Activated T-helper 2 cell treated with anti-CD3 and anti-CD28 coated beads, Interferon-gamma antibody, Interleukin-2, Interleukin-4, amounts not matched to agents 10 μg/mL and 5 μg/mL and 100 μg/mL, durations not matched to agents 14 hours and 24 hours and 36 hours (primary cell): ENCODE measurements at places on chromosomes 2 and 18. TPM values are rescaled to one million over a fixed set of nuclear protein-coding genes. Genes with fewer than 3 reads are reported as not detected.

DNA sequence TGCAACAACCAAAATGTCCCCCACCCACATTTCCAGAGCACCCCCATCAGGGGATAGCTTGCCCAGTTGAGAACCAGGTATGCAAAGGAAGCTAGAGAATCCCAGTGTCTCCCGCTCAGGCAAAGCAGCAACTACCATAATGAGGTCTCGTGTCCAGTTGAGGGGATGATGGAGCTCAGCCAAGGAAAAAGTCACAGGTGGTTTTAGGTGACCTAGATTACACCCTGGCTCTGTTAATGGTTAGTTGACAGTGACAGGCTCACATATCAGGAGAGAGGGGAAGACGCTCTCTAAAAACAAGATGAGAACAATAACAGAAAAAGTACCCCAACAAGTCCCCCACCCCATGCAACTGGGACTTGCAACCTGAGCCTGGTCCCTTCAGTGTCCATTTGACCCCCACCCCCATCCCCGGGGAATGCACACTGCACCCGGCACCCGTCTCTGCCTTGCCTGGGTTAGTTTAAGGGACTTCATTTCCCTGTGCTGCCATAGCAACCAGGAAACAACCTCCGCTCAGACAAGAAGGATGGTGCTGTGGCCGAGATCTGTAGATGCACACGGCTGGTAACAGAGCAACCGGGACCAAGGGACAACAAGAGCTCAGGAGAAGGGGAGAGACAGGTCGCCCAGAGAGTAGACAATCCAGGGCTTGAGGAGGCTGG, at the start of gene KIAA2012:
Gene KIAA2012, plus strand, starts transcription at position 519 of the 665 bp plus-strand sequence. CDS start 373 bp downstream, outside the sequence.
- DNase-seq: no peak

- DNase-seq: no peak
These were observed 29.6 kb downstream of the ARL4C start for GRCh38 chr2:234467289-234467688.

GRCh38 chr2:227890495-227891079, 19.2 kb downstream of the DAW1 start:
- no peak for DNase-seq

DNA sequence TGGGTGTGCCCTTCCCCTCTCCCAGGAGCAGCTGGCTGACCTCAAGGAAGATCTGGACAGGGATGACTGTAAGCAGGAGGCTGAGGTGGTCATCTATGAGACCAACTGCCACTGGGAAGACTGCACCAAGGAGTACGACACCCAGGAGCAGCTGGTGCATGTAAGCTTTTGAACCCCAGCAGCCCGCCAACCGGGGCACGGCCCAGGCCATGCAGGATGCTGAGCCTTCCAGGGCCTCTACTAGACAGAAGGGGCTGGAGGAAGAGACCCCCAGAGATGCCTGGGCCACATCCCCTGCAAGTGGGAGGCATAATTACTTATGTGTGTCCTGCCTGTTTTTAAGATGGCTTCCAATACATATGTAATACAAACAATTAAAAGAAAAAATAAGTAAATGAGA, 239.3 kb downstream of the GLI2 start:
- DNase-seq: no peak

- no peak for DNase-seq
These were observed 26.0 kb downstream of the CTAGE1 start for GRCh38 chr18:22391407-22392345.

DNA sequence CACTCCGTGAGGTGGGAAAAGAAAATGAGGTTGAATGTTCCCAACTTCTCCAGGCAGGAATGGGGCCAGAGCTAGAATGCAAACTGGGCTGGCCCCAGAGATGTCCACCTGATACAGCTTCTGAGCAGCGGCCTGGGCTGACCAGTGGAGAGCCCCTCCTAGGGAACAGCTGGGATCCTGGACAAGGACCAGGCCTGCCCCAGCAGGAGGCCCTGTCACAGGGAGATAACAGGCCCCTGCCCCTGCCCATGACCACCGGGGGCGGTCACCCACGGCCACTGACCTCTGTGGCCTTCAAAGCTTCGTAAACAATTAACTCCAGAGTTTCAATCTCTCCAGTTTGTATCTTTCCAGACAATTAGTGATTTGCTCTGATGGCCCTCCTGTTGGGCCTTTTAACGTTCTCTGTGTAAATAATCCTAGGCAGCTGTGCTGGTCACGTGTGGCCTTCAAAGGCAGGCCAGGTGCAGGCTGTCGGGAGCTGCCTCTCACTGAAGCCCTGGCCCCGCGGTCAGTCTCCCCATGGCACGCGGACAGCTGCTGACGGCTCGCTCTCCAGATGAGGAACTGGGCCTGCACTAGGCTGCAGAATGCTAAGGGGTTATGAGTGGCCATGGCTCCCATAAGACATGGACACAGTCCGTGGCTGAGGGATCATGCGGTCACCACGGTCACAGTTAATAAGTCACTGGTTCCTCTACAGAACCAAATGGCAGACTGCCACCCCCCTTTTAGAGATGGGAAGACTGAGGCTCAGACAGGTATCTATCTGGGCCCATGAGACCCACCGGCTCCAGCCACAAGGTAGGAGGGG, 9.2 kb downstream of the HS6ST1 start:
- DNase-seq: no peak

DNA sequence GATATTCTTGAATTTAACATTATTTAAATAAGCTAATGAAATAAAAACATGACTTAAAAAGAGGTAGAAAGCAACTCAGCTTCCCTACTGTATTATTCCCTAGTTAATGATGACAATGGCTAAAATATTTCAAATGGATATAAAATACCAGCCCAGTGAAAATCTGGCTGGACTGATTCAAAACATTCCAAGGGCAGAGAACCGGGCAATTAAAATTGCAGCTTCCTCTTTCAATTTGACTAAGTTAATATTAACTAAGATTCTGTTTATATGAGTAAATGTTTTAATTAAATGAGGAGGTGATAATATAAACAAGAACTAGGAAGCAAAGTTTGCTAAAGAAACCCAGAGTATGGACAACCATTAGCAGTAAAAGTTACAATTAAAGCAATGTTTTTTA, 65.6 kb downstream of the RAPH1 start:
- no peak for DNase-seq

DNA sequence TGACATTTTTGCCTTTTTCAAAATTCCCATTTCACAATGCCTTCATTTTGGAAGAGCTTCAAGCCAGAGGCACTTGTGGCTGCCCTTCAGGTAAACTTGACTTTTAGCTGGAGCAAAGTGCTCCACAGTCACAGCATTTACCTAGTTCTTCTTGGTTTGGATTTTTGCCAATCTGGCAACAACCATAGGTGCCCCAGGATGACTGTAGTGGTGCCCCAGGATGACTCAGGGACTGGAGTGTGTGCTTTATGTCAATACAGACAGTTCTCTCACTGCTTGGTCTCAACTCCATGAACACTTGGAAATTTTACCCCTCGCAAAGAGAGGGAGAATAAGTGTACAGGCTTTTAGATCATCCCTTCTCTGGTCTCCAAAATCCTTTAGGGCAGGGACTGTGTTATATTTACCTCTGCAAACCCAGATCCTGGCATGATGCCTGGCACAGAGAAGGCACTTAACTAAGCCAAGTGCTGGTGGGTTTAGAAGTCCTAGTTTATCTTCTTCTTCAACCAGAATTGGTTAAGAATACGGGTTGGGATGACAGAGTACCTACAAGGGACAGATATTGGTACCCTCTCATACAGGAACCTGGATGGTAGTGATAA, 15.3 kb upstream of the PTPN4 start:
- no peak for DNase-seq

DNA sequence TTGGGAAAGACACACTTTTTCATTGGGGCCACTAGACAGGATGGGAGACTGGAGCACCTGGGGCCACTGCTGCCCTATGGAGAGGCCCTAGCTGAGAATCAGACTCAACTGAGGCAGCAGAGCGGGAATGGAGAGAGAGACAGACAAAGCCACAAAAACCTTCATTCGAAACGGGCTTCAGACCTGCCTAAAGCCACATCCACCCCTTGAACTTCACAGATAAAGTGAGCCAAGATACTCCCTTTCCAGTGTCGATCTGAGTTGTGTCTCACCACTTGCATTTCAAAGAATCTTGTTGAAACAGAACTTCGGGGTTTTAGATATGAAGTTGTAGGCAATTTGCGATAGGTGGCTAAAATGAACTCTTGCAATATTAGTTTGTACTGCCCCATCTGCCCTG, 11.3 kb upstream of the LDLRAD4 start:
- DNase-seq: no peak

DNA sequence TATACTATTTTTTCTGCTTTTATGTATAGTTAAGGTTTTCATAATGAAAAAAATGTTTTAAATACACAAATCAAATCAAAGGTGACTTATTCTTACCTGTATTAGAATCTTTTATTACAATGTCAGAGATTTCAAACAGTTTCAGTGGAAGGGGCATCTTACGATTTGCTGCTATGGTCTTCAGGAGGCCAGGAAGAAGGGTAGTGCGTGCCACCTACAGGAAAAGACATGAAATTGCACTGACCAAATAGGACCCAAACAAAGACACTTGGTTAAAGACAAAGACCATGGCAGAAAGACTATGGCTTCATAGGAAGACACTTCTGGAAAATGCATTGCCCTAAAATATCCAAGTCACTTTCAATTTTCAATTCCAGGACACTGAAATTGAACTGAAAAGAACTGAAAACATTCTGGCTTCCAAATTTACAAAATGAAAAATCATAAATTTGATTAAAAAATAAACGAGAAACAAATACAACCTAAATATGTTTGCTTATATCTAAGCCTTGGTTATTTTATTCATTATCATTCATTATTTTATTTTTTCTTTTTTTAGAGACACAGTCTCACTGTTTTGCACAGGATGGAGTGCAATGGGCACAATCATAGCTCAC, 42.1 kb downstream of the FARSB start:
- DNase-seq: no peak

GRCh38 chr2:130864830-130865800, 28.4 kb downstream of the ARHGEF4 start:
- no peak for DNase-seq

DNA sequence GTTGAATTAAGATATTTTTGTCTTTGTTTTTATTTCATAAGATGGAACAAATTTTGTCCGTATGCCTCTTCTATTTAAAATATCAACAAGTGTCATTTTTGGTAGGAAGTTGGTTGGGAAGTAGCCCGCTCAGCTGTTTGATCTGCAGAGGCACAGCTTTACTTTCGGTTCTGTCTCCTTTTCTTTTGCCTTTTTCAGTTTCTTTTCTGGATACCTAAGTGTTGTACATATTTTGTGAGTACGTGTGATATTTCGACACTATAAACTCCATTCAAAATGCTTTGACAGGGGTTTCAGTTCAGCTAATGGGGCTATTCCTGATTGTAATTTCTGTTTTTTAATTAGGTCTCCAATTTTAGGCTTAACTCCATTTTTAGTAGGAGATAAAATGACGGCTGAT, 1785.0 kb upstream of the LRRTM1 start:
- no peak for DNase-seq

- no peak for DNase-seq
These were observed 2.2 kb downstream of the PLEKHA3 start for GRCh38 chr2:178482437-178482836.

- no peak for DNase-seq
These were observed 83.7 kb upstream of the SLC1A4 start for GRCh38 chr2:64905338-64906024.

GRCh38 chr2:134628453-134628852, 90.3 kb downstream of the TMEM163 start:
- no peak for DNase-seq

DNA sequence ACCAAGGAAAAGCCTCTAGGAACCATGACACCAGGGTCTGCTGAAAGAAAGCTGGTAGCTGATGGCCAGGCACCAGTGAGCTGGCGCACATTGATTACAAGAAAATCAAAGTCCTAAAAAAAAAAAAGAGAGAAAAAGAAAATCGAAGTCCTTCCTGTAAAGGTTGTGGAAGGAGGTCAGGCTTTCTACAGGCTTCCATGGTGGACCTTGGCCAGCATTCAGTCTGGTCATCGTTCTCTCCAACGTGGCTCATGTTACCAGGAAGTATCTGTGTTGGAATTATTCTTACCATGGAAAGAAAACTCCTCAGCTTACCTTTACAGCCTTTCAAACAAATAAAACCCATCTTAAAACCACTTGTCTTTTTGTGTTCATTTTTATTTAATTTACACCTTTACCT, 65.6 kb downstream of the CYB5A start:
- DNase-seq: no peak

GRCh38 chr2:96548558-96549465, 12.3 kb downstream of the ARID5A start:
- no peak for DNase-seq

GRCh38 chr18:38572554-38573111, 1007.0 kb upstream of the CELF4 start:
- no peak for DNase-seq

GRCh38 chr18:33700513-33700976, 122.5 kb downstream of the ASXL3 start:
- DNase-seq: no peak

DNA sequence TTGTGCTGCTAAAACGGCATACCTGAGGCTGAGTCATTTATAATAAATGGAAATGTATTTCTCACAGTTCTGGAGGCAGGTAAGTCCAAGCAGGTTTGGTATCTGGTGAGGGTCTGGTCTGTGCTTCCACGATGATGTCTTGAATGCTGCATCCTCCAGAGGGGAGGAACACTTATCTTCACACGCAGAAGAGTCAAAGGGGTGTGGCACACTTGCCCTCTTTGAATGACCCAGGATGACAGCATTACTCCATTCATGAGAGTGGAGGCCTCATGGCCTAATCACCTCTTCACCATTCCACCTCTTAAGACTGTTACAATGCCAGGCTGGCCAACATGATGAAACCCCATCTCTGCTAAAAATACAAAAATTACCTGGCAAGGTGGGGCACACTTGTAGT, 61.0 kb downstream of the NCAPH start:
- DNase-seq: no peak

- no peak for DNase-seq
These were observed 105.6 kb downstream of the CRIM1 start for GRCh38 chr2:36461039-36461681.

GRCh38 chr2:160479269-160479668, 14.3 kb downstream of the RBMS1 start:
- no peak for DNase-seq

SERPINB3 gene
- total RNA-seq: not detected in 2 replicates

PIEZO2 gene
- total RNA-seq: not detected in 2 replicates

MDH1B gene
- total RNA-seq: 0.25 and 0.55 TPM in 2 replicates

RAD51AP2 gene
- not detected in 2 replicates for total RNA-seq

REG1A gene
- total RNA-seq: not detected in 2 replicates

SAG gene
- total RNA-seq: 0.05 TPM in 1 of 2 replicates, not detected in the other

CMPK2 gene
- 2.8 and 2.9 TPM in 2 replicates for total RNA-seq

XPO1 gene
- total RNA-seq: 218 and 221 TPM in 2 replicates

UCN gene
- 0.94 and 1.3 TPM in 2 replicates for total RNA-seq

KIF5C gene
- 12.9 and 17.3 TPM in 2 replicates for total RNA-seq
